ENCODE measurements at places on chromosomes 6 and 20.

GRCh38 chr20:45904583-45905504, 7.1 kb downstream of the PLTP start:
- no peak for DNase-seq

DNA sequence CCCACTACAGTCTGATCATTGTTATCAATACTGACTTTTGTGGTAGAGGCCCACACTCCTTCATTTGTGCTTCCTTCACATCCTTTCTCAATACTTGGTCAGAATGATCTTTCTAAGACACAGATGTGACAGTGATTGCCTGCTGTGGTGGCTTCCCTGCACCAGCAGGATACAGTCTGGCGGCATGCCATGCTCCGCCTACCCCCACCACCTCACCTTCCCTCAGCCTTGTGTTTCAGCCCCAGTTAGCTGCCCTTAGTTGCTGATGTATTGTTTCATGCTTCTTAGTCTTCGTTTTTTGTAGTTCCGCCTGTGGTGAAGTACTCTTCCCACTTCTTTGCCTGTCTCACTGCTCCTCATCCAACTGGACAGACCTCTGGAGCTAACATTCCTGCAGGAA, 10.9 kb downstream of the LRRC1 start:
- DNase-seq, result peak; percentile 14

GRCh38 chr20:34271956-34272355, 30.7 kb downstream of the ASIP start:
- no peak for DNase-seq

GRCh38 chr6:148240861-148241477, 101.7 kb upstream of the SASH1 start:
- no peak for DNase-seq

DNA sequence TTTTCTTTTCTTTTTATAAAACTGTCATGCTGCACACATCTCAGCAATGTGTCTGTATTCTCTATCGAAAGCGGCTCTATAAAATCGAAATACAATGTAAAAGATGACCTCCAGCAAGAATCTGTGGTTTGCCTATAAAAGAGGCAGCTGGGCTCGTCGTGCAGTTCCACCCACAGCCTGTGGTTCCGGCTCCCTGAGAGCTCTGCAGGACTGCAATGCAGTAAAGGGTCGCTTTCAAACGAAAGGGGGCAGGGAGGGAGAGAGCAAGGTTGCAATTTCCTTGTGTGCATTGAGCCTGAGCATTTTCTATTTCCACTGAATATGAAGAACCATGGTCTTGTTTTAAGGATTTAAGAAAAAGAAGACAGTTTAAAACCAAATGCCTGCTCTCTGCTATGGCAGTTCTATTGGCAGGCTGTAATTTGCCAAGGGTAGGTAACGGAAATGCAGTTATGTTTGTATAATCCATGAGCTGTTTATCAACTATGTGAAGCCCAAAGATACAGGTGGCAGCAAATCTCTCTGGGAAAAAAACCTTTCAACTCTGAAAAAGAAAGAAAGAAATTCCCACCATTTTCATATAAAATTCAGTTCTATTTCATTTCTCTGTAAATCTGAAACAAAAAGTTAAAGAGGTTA, 236.5 kb downstream of the HACE1 start:
- peak; percentile 7 for DNase-seq

DNA sequence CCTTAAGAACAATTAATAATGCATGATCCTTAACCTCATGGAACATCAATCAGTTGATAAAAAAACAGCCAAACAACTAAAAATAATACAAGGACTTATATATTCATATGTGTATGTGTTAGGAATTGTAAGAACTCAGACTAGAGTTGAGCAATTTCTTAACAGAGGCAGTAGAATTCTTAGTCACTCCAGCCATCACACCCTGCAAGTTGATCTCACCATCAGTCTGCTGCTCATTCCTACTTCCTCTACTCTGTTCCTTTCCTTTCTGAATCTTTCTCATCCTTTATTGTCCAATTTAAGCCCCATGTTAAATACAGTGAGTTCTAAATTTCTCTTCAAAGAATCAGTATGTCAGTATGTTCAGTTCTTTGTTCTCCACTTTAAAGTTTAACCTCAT, 2.6 kb downstream of the ZNF165 start:
- DNase-seq, result no peak

- DNase-seq, result no peak
Observed at GRCh38 chr20:19253916-19254820, 41.7 kb downstream of the SLC24A3 start.

- DNase-seq, result no peak
Observed at GRCh38 chr20:19780261-19780660, 22.2 kb downstream of the RIN2 start.

GRCh38 chr6:113979937-113980336, 9.0 kb upstream of the HDAC2 start:
- no peak for DNase-seq
